ENCODE measurements at places on chromosomes 4 and X.

- no peak for DNase-seq
Measured at GRCh38 chr4:25621027-25621930, 34.4 kb upstream of the SLC34A2 start.

DNA sequence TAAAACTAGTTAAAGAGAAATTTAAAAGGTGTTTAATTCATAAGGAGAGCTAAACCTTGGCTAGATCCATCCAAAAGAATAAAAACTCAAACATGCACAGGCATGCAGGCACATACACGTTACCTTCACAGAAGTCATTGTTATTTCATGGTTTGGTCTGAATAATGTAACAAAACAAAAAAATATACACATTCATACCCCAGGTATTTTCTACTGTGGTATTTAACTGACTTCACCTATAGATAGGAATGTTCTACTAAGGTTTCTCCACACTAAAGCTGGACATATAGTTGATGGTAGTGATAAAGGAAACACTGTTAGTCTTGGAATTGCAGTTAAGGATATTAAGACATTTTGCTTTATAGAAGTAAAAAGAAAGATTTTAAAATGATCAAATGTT, 283.6 kb upstream of the PCDH10 start:
- DNase-seq = no peak

DNA sequence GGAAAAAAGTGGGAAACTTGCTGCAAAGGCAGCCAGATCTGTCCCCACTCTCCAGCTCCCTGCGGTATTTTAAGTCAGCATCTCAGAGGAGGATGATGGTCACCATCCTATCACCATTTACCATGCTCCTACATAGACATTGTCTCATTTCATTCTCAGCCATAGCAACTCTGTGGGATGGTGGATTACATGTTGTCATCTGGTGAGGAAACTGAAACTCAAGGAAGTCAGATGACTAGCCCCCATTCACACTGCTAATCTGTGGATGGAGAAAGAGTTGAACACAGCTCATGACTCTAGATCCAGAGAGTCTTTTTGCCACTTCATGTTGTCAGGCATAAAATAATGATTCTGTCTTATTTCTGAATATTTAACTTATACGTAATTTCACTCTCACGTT, 323.5 kb downstream of the PTTG2 start:
- no peak for DNase-seq

GRCh38 chrX:106039920-106040319, 1.4 kb upstream of the SERPINA7 start:
- DNase-seq = no peak

- DNase-seq = peak; percentile 59
Measured at GRCh38 chrX:71998836-71999509, 88.3 kb downstream of the NHSL2 start.

DNA sequence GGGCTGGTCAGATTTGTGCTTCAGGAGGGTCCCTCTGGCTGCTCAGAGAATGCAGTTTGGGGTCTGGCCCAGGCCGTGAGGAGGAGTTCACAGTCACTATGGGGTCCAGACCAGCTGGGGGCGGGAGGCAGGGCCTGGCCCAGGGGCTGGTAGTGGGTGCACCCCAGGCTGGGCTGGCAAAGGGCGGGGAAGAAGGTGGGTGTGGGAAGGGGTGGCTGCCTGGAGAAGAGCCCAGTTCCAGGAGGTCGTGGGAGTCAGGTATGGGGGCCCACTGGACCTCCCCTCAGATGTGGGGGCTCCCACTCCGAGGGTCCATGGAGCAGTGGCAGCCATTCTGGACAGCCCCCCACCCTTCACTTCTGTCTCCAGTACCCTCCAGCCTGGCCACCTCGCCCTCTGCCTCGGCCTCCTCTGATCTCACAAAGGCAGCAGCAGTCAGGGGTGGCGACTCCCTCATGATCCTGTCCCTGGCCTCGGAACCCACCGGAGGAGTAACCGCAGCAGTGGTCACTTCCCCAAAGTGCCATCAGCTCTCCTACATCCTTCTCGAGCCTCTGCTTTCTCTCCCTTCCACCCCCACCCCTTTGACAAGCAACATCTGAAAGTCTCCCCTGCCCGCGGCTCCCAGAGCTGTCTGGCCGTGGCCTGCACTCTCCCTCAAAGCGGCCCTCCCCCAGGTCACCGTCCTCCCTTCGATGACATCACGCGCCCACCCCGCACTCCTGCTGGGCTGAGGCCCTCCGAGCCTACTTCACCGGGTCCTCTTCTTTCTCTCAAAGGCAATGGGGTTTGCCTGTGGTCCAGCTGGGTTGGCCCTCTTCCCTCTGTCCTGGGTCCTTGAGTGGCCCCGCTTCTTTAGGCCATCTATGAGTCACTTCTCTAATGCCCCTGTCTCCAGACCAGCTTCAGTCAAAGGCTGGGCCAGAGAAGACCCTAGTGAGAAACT, 1.7 kb upstream of the SLC6A8 start:
- no peak for DNase-seq
